ENCODE measurements at places on chromosomes 2 and 18. TPM values are rescaled to one million over a fixed set of nuclear protein-coding genes. Genes with fewer than 3 reads are reported as not detected.

Gene IL1F10
- total RNA-seq = not detected

GRCh38 chr2:116719836-116720235, 1094.7 kb upstream of the DDX18 start:
- H3K36me3 ChIP-seq = no peaks in the 10 kb centered on the region
- no peaks in the 10 kb centered on the region for H3K27me3 ChIP-seq
- no peaks in the 10 kb centered on the region for H3K4me1 ChIP-seq

DNA sequence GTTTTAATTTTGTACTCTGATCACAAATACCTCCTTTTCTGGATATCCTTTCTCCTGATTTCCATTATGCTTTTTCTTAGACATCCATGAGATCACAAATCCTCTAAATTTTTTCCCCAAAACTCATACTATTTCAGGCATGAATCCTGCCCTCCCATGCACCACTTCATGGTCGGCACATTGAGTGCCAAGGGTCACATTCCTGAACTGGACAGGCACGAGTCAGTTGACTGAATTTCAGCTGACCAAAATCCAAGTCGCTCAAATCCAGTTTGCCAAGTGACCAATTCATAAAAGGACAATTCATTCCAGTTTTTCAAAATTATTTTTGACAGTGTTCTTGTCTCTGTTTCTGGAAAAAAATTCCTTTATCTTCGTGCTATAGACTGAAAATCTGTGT, 22.1 kb downstream of the DYNAP start:
- H3K4me3 ChIP-seq = no peak overlapping the region
- no peak for DNase-seq
- H3K27ac ChIP-seq = no peak overlapping the region
- H3K27me3 ChIP-seq = no peaks in the 10 kb centered on the region

DNA sequence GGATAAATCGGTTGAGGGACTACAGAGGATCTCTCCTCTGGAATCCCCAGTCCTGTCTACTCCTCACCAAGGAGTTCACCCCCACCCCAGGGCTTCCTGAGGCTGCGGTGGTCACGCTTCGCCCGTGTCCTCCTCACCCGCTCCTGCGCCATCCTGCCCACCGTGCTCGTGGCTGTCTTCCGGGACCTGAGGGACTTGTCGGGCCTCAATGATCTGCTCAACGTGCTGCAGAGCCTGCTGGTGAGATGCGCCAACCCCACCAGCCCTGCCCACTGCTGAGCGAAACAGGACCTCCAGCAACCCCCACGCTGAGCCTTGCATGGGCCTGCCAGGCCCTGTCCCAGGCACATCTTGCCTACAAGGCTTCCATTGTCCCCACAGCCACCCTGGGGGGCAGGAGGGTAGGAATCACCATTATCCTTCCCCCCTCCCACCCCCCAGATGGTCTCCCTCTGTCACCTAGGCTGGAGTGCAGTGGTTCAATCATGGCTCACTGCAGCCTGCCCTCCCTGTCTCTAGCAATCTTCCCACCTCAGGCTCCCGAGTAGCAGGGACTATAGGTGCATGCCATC, 6.7 kb upstream of the CTDSP1 start:
- no peaks in the 10 kb centered on the region for H3K36me3 ChIP-seq
- peaks cover 2% of the 10 kb centered on the region for H3K4me1 ChIP-seq
- H3K27ac ChIP-seq = no peak overlapping the region
- no peak overlapping the region for H3K4me3 ChIP-seq
- no peaks in the 10 kb centered on the region for H3K27me3 ChIP-seq
- DNase-seq = no peak

- DNase-seq = no peak
- H3K4me3 ChIP-seq = no peak overlapping the region
- H3K27me3 ChIP-seq = no peaks in the 10 kb centered on the region
Measured at GRCh38 chr18:44893045-44893706, 212.5 kb downstream of the SETBP1 start.

Gene OTOS
- total RNA-seq = not detected

GRCh38 chr2:40962026-40962425, 510.1 kb upstream of the SLC8A1 start:
- H3K4me1 ChIP-seq = no peaks in the 10 kb centered on the region
- no peaks in the 10 kb centered on the region for H3K36me3 ChIP-seq
- no peaks in the 10 kb centered on the region for H3K27me3 ChIP-seq
- H3K4me3 ChIP-seq = no peak overlapping the region
- no peak for DNase-seq

Gene CXCR1
- not detected for total RNA-seq
